Stimulated activated CD8-positive, alpha-beta memory T cell treated with anti-CD3 and anti-CD28 coated beads, Interleukin-15, amount 100 ng/mL, for 4 hours (primary cell): ENCODE measurements at places on chromosomes 16 and 17.

DNA sequence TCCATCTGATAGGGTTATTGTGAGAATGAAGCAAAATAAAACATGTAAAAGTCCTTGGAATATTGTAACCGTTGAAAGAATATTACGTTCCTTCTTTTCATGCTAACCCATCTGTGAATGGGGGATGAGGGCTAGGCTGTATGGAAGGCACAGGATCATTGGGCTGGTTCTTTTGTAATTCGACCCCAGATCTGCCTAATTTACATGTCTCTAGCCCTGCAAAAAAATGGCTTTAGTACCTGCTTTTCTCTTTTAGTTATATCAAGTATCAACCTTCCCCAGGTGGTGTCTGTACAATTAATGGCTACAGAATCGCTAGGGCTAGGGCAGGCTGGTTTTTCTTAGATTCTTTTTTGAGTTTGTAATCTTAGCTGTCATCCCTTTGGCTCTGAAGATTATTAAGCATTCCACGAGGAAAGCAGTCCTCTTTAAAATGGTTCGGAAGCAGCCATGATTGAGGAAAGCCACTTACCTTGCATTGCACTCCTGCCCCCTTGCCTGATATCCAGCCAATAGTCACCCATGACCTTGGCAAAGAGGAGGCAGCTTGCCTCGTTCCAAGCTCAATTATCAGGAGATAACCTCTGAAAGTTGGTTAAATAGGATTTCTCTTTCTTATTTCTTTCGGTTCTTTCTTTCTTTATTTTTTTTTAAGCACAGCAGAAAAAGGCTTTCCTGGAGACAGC lies 153.9 kb upstream of the ZKSCAN2 start:
- no peak for DNase-seq

GRCh38 chr17:43545383-43545632 lies 832 bp downstream of the ETV4 start:
- no peak for DNase-seq

DNA sequence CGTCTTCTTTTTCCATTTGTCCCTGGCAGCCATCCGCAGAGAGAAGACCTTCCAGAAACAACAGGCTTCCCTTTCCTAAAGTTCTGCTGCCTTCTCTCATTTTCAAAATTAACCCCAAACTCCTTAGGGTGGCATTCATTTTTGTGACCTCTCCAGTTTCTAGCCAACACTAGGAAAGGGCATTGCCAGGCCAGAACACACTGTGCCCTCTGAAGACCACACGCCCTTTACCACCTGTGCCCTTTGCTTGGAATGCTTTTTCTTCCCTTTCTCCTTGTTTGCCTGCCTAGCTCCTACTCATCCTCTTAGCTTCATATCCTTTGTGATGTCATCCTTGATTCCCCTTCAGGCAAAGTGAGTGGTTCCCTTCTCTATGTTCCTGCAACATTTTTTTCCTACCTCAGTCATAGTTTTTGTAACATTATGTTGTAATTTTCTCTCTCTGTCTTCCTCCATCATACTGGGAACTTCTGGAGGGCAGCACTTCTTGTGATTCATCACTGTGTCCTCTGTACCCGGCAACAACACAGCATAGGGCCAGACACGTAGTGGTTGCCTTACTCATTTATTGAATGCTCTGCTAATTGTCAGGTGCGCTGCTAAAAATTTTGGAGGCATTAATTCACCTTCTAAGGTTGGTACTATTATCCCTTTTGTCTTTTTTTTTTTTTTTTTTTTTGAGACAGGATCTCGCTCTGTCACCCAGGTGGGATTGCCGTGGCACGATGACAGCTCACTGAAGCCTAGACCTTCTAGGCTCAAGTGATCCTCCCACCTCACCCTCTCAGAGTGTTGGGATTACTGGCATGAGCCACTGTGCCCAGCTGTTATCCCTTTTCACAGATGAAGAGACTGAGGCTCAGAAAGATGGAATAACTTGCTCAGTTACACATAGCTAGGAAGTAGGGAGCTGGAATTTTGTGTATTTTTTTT lies 1.0 kb downstream of the KAT8 start:
- DNase-seq = no peak

GRCh38 chr17:57566721-57567120 lies 178.4 kb downstream of the CCDC182 start:
- DNase-seq = no peak

- DNase-seq = no peak
Measured at GRCh38 chr16:65113441-65113840, 8.4 kb downstream of the CDH11 start.

- no peak for DNase-seq
Measured at GRCh38 chr17:19408346-19408710, 2.7 kb upstream of the RNF112 start.

DNA sequence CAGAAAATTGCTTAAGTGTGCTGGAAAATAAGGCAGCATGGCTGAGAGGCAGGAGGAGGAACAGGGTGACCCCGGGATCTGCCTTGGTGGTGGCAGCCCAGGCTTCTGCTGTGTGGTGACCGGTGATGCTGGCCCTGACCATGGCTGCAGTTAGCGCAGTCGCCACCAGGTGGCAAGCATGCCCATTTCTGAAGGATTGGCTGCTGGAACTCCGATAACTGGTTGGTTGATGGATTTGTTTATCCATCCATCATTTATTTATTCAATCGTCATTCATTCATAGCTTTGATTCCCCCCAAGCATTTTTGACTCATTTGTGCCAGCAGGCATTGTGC lies 29.1 kb upstream of the ITGA3 start:
- peak; percentile 30 for DNase-seq

- DNase-seq = peak; percentile 19
Measured at GRCh38 chr17:76816590-76817135, 51.5 kb upstream of the MGAT5B start.

DNA sequence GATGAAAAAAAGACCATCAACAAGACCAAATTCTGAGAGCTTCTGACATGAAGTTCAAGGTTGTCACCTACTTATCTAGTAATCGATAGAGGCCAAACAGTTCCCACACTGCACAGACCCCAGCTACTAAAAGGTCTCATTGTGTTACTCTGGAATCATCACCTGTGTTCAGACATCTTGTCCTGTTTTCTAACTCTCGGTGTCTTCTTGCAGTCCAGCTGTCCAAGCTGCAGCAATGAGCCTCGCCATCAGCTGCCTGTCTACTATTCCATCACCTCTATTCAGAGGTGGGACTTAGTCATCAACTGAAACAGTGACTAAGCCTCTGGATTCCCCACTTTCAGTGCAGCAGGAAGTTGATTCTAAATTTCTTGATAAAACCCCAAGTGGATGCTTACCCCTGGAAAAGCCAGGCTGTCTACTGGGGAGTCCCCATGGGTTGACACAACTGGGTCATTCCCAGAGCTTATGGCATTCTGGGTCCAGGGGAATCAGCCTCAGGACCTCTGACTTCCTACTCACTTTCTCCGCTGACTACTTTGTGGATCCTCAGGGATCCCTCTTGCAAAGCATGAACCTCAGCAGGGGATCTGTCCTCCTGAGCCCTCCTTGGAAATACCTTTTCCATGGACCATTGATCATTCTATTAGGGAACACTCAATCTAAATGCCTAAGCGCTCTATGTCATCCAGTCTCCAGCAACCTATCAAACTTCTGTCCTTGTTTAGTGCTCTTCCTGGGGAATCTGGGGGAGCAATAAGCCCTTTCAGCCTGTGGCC lies 46.5 kb downstream of the HNF1B start:
- no peak for DNase-seq

- peak; percentile 88 for DNase-seq
Measured at GRCh38 chr17:7023576-7024401, 939 bp downstream of the BCL6B start.

DNA sequence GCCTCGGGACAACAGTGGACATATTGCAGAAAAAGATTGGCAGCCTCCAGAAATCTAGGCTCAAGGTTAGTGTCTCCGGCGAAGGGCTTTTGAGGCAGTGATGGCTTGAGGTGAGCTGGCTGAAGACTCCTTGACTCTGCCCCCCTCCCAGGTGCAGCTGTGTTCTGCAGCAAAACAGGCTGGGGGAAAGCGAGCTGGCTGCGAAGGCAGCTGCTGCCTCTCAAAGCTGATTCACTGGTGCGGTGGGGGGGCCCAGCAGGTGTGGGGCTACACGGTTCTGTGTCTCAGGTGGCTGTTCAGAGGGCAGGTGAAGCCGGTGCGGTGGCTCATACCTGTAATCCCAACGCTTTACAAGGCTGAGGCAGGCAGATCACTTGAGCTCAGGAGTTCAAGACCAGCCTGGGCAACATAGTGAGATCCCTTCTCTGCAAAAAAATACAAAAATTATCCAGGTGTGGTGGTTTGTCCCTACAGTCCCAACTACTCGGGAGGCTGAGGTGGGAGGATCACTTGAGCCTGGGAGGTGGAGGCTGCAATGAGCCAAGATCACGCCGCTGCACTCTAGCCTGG lies 22.9 kb downstream of the C16orf96 start:
- DNase-seq = no peak

DNA sequence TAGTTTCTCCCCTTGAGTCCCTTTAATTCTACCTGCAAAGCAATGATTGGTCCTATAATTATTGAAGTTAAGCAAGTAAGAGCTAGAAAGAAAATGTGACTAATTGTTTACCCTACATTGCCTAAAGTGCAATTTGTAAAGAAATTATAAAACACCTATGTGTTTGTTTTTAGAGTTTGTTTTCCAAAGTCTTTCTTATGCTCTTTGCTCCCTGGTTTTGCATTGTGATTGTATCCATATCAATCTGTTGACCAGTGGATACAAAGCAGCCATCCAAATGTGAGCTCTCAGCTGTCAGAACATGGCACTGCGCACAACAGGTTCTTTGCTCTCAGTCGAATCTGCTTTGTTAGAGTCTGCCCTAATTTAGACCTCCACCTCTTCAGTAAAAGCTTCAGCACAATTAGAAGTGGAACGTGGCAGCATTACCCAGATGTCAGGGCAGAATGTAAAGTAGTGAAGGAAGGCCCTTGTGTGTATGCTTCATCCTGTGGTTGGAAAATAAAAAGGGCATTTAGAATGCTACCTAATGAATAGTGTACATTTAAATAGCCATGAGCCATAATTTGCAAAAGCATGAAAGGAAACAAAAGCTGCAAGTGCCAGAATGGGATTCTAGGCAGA lies 70.5 kb downstream of the AATF start:
- DNase-seq = no peak

DNA sequence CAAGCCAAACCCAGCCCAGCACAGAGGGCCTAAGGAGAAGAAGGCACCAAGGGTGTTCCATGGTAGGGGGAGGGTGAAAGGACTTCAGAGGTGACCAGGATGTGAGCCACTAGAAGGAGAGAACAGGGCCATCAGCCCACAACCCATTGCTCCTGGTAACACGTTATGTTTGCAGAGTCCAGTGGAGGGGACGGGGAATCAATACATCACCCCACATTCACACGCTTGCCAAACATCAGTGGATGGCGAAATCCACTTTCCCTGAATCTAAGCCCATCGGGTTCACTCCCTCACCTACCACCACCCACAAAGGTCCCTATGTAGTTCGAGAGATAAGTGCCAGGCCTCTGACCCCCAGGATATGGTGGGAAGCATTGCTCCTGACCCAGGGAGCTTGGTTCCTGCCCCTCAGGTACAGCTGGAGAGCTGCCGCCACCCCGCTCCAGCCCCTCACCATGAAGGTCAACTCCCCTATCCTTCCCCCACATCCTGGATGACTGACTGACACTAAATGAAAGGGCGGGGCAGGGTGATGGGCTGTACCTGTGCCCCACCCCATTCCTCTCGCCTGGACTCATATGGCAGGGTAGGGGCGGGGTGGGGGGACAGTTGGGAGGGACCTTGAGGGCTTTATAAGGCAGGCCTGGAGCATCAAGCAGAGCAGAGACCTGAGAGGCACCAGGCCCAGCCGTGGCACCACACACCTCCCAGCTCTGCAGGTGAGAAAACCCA lies at the start of gene GAST:
Gene GAST, plus strand, starts transcription at position 663 of the 732 bp plus-strand sequence. CDS start 3,106 bp downstream, outside the sequence.
- no peak for DNase-seq

GRCh38 chr17:80791758-80792284 lies 199.8 kb upstream of the CHMP6 start:
- no peak for DNase-seq

- DNase-seq = no peak
Measured at GRCh38 chr17:73772107-73772705, 128.0 kb upstream of the SDK2 start.

- no peak for DNase-seq
Measured at GRCh38 chr16:8583199-8583598, 7.1 kb downstream of the TMEM114 start.

GRCh38 chr16:84985079-84986065 lies 26.0 kb downstream of the ZDHHC7 start:
- no peak for DNase-seq

DNA sequence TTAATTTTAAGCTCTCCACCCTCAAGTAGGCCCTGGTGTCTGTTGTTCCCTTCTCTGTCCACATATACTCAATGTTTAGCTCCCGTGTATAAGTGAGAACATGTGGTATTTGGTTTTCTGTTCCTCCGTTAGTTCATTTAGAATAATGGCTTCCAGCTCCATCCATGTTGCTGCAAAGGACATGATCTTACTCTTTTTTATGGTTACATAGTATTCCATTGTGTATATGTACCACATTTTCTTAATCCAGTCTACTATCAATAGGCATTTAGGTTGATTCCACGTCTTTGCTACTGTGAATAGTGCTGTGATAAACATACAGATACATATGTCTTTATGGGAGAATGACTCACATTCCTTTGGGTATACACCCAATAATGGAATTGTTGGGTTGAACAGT lies 111.4 kb upstream of the NACA2 start:
- no peak for DNase-seq

DNA sequence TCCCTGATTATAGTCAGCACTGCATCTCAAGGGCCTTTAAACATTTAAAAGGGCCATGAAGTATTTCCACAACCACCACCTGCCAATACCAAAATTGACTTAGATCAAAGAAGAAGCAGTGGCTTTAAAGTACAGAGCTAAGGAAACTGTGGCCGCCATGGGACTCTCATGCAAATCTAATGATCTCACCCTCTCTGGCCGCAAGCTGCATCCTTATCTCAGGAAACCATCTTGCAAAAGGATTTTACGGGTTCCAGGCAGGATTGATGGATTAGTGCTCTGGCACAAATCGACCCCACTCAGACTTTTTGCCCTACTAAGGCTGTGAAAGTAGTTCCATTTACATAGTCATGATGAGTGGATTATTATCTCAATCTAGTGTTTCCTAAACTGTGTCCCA lies 22.6 kb downstream of the CDRT4 start:
- DNase-seq = no peak

DNA sequence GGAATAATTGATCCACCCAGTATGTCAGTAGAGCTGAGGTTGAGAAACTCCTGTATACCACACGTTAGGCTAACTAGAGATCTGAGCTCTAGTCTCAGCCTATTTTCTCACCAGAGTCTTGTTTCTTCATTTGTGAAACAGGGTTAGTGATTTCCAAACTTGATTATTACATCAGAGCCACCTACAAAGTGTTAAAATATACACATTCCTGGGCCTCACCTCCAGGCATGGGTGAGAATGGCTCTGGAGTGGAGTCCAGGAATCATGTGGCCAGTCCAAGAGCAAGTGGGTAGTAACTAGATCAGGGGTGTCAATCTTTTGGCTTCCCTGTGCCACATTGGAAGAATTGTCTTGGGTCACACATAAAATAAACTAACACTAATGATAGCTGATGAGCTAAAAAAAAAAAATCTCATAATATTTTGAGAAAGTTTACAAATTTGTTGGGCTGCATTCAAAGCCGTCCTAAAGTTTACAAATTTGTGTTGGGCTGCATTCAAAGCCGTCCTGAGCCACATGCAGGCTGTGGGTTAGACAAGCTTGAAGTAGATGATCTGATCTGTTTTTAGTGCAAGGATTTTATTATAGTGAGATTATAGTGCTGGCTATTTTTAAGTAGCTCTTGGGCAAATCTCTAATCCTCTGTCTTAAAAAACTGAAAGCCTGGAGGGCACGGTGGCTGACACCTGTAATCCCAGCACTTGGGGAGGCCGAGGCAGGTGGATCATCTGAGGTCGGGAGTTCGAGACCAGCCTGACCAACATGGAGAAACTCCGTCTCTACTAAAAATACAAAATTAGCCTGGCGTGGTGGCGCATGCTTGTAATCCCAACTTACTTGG lies 20.4 kb downstream of the PRCD start:
- no peak for DNase-seq
